ENCODE measurements at places on chromosomes 5 and 9. TPM values are rescaled to one million over a fixed set of nuclear protein-coding genes. Genes with fewer than 3 reads are reported as not detected.

DNA sequence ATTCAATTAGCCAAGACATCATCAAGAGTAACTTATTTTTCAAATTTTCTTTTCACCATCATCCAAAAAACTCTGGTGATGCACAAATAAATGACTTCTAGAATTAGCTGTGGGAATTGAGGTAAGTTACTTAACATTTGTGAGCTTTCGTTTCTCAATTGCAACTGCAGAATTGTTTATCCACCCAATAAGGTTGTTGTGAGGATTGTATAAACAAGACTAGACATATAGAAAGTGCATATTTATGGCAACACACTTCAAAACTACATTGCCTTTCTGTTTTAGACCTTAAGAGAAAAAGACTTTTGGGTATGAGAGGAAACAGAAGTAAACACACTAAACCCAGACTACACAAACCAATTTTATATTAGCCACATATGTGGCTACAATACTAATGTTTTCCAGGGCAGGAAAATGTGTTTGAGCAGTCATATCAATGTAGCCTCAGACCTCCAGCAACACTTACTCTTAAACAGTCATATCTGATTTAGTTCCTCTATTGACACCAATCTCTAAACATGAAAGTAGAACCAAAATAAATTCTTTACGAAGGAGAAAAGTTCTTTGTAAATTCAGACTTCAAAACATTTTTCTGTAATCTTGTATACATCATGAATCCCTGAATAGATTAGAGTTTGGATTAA, 488.0 kb upstream of the CYLC2 start:
- no peak for DNase-seq

- DNase-seq: no peak
These were observed 19.7 kb downstream of the ZCCHC10 start for GRCh38 chr5:133006653-133007052.

DNA sequence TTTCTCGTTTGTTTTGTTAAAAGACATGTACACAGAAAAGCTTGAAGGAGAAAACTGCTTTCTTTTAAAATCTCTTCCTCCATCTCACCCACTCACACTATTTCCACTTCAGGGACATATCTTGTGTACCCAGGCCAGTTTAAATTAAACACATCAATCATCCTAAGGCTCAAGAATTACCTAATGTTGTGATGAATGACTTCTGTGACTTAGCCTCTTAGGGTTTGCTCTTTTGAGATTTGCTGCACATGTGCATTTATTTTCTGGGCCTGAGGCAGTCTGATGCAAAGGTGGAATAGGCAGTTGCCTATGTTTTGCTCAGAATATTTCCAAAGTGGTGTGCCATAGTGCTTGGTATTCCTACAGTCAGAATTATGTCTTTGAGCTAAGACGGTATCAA, 439.9 kb upstream of the CHD1 start:
- no peak for DNase-seq

DNA sequence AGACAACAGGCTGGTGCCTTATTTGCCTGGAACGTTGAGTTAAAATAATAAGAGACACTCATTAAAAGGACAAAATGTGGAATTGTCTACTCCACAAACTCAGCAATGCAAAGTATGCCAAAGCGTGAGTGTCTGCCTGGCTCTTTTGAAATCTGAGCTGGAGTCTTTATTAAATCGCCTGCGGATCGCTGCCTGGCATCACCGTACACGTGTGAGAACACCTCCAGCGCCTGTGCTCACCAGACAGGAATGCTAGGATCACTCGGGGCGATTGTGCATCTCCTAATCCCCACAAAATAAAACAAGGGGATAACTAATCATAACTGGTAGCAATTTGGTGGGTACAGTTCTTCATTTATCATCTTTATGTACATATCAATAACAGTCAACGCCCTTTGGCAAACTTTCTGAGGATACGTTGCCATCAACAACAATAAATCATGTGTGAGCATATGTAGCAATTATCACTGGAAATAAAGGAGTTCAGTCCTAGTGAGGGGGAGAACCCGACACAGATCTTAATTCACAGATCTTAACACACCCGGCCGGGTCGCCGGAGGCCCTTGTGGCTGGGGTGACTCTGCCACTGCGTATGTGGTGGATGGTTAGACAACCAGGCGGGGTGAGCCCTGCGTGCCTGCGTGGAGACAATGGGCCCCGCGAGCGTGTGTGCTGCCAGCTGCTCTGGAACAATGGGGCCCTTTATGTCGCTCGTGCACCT, 284.9 kb upstream of the IRX1 start:
- no peak for DNase-seq

Gene ANKRD34B
- total RNA-seq: not detected

- peak; percentile 84 for DNase-seq
These were observed 835 bp downstream of the MCIDAS start for GRCh38 chr5:55226027-55226933.

Gene SLC4A9
- not detected for total RNA-seq

DNA sequence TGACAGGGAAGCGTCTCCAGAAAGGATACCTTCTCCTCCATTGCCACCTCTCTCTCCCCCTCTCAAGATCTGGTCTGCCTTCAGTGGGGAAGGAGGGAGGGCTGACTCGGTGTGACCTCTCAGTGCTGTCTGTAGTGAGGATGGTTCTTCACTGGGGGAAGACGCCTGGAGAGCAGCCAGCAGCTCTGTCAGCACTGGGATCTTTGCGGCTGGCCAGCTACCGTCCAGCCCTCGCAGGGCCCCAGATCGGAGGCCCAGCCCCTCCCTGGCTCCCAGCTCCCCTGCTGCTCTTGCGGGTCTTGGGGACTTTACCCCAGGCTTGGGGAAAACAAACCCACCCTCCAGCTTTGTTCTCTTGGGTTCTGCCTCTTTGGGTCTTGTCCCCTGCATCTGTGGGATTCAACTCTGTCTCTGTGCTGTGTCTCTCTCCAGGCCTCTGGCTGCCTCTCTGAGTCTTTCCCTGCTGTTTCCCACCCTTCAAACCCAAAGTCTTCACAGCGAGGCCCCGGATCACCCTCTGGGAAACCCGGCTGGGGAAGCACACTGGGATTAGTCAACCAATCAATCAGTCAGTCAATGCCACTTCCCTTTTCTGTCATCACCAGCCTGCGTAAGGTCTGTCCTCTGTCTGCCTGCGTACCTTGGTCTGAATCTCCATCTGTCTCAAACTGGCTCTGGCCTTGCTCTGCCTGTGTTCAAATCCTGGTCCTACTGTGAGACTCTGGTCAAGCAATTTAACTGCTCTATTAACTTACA, 23.0 kb downstream of the FGF18 start:
- DNase-seq: no peak

DNA sequence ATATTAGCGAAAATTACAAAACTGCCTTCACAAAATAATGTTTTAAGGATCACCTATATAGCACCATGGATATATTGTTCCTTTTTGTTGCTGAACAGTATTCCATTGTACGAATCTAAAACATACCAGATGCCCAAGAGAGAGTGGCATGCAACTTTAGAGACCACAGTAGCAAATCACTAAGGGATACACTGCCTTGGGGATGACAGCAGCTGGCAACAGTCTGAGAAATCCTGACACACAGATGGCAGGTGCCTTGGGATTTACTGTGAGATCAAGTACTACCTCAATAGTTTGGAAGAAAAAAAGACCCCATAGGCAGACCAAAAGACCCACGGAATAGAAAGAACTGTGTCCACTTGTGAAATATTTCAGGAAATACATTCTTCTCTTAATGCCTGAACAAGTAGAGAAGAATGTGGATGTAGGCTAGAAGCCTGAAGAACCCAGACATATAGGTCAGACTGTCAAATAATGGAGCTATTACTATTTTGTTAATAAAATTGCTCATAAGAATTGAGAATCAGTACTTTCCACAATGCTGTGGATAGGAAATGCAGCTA, 53.4 kb downstream of the PLPP1 start:
- DNase-seq: no peak

DNA sequence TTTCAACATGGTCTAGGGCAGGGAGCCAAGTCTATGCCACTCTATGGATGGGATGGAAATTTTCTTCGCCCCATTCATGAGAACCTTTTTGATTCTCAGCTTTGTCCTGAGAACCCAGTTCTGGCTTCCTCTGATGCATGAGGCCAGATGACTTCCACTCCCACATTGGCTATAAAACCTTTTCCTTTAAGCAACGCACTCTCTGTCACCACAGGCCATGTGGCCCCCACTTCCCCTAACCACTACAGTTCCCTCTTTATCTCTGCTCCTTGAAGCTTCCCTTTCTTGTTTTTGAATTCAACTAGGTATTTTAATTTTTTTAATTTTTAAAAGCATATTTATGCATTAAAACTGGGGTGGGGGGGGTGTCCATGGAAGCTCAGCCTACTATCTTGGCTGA, 401.3 kb downstream of the ENC1 start:
- no peak for DNase-seq

GRCh38 chr5:16913187-16914107, 22.6 kb downstream of the MYO10 start:
- DNase-seq: no peak

Gene SLC34A3
- not detected for total RNA-seq

- no peak for DNase-seq
These were observed 182.2 kb downstream of the MCTP1 start for GRCh38 chr5:95102687-95103086.

DNA sequence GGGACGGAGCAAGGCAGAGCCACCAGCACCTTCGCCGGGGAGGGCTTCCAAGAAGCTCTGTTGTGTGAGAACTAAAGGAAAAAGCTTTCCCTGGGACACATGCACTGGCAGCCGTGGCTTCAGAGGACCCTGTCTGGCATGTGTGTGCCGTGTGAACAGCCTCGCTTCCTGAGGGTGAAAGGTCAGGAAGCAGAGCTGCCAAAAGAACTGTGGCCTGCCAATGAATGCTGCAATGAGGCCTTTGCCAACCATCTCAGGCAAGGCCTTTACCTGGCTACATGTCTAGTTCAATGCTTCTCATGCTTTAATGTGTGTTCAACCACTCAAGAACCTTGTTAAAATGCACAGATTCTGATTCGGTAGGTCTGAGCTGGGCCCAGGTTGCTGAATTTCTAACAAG, 53.5 kb downstream of the NIPSNAP3B start:
- DNase-seq: no peak

DNA sequence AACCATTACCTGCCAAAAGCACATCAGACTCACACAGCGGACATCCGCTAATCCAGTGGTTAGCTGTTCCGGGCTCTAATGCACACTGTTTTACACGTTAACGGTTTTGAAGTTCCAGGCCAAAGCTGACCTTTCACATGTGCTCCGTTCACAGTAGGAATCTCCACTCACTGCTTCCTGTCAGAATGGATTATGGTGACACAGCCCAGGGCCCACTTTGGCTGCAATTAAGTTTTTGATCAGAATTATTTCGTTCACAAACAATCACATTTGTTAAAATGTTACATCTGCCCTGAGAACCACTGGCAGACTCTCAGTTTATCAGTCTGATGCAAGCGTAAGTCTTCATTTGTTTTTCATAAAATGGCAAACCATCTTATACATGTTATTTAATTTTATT, 30.2 kb upstream of the CATSPER3 start:
- no peak for DNase-seq

DNA sequence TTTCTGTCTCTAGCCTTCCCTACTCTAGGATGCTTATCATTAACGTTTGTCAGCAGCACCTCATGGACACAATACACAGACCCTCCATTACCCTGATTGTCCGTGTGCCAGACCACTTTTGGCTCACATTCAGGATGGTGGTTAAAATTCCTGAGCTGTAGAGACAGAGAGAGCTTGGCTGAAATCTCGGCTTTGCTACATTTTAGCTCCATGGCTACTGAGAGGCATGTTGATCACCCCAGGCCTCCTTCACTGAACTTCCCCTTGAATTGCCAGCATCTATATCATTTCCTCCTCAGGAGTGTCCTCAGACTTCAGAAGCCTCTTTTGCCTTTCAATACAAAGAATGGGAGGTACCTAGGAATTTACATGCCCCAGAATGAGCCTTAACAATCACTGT, 104.7 kb upstream of the ISL1 start:
- DNase-seq: no peak

GRCh38 chr5:118791926-118792734, 196.2 kb downstream of the DTWD2 start:
- peak; percentile 69 for DNase-seq

DNA sequence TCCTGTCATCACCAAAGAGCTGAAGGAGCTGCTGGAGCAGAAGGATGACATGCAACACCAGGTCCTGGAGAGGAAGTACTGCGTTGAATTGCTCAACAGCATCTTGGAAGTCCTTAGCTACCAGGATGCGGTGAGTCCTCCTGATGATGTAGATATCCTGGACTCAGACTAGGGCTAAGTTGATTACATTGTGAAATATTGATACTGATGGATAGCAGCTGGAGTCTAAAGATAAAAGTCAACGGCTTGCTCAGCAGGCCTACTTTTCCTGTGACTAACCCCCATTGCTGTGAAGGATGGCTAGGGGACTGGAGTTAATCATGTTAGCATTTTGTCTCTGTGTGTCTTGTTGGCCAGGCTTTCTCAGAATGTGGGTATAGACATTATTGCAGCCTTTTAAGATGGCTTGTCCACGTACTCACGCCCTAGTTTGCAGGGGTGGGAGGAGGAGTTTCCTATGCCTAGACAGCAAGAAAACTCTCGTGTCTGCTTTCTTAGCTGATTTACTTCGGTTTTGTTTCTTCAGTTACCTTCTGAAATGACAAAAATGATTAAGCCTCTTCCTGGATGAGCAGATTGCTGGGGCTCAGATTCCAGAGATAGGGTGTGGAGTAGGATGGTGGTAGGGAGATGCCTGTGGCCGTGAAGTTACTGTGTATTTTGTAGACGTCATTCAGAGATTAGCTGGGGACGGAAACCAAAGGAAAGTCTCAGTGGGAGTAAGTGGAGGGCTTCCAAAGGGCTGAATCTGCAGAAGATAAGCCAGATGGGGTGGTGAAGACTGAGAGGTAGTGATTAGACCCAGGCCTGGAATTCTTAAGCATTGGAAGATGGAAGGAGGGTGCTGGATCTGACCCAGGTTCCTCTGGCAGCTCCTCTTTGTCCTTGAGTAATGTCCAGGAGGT, 166.3 kb downstream of the DOCK2 start:
- DNase-seq: no peak

DNA sequence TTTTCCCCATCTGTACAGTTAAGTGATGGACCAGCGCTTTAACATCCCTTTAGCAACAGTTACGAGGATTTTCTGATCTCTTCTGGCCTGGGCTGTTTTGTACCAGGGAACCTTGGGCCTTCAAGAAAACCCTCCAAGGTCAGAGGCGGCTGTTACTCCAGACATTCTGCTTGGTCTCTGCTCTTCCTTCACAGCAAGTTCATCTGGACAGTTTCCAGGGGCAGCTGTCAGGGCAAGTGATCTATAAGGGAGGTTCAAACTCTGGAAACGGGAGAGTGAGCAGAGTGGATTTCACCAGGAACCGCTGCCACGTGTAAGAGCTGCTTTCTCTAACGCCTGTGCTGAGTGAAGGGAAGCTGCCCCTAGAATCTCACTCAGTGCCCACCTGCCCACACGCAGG, 36.7 kb downstream of the ZNF618 start:
- peak; percentile 46 for DNase-seq

DNA sequence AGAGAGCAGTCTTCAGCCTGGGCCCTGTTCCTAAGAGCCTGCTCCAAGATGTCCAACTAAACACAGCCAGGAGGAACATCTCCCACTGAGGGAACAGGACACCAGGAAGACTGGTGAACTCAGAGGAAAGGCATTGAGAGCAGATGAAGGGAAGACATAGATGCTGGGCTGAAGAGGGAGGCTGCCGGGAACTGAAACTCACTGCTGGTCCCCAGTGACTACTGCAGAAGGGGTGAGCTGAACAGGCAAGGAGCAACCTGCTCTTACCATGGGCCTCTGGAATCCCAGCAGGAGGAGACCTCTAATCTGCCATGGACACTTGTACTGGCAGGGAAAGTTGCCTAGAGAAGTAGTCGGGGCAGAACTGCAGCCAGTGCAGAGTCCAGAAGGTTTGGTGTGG, 95.7 kb downstream of the TRPM3 start:
- DNase-seq: no peak

- no peak for DNase-seq
These were observed 72.0 kb downstream of the RETREG1 start for GRCh38 chr5:16544607-16545374.

Gene PROP1
- total RNA-seq: not detected
